Peyer's patch (tissue), 4 donors: ENCODE measurements at places on chromosomes 5 and 9. TPM values are rescaled to one million over a fixed set of nuclear protein-coding genes. Genes with fewer than 3 reads are reported as not detected.

PPP6C gene
- total RNA-seq = 15.5 TPM

PTGS1 gene
- total RNA-seq = 15.9 TPM

NMRK1 gene
- 36.8 TPM for total RNA-seq

SLC1A1 gene
- total RNA-seq = 193 TPM

IFNA13 gene
- not detected for total RNA-seq

DNA sequence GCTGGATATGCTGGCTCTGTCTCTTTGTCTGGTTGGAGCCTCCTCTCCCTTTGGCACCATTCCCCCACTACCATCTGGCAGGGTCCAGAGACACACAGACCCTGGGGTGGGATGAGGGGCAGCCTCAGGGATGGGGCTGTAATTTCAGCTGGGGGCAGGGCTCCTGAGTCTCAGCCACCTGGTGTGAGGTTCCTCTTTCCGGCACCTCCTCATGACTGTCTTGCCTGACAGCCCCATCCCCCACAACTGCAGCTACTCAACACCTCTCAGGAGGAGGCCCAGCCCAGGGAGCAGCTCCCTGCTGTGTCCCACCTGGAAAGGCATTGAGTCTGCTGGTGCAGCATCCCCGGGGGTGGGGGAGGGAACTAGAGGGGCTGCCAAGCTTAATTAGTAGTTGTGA lies 11.7 kb upstream of the RPS14 start:
- DNase-seq = peak; percentile 84

DNA sequence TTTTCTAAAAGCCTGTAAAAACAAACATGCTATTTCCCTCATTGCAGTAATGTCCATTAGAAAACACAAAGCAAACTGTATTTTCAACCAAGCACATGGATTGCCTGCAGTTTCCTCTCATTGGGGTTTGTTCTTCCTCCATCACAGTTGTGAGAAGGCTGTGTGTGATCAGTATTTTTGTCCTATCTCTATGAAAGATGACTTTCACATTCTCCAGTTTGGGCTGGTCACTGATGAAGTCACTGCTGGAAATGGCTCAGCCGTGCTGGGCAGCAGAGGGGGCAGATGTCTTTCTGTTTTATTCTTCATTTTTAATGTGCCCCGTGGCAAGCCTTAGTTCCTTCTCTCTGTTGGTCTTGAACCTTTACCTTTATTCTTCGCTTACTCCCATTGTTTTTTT lies 288.9 kb upstream of the MPDZ start:
- no peak for DNase-seq

DNA sequence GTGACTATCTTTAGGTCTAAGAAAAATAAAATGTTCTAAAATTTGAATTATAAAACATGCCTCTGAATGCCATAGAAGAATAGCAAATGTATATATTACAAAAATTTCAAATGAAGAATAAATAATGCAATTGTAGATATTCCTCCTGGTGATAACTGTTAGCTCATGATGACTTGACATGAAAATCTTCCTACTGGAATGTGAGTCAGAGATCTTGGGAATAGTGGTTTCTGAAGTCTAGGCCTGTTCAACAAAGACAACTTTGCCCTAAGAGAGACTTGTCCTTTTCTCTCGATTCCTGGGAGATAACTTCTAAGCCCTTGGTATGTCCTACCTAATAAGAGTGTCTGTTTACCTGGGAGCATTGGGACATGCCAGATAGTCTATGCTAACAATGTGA lies 746.3 kb upstream of the RIOK2 start:
- DNase-seq = no peak

DNA sequence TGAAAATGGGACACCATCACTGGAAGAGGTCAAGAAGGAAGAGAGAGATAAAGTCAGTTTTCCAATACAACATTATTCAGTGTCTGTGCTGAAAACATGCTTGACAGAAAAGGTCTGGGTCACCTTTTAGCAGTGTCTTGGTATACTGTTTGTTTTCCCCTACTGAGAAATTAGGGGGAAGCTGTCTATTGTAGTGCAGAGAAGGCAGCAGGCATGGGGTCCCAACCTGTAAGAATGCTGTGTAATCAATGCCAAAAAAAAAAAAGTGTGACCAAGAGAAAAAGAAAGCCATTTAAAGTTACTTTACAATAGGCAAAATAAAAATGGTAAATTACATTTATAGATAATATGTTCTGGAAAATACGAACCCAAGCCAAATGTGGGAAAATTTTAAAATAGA lies 139.3 kb downstream of the RAB3C start:
- DNase-seq = no peak

- DNase-seq = no peak
These were observed 150.1 kb upstream of the SLC27A6 start for GRCh38 chr5:128815201-128815600.

GRCh38 chr9:93183663-93184431 lies at the start of gene WNK2:
WNK2 (plus strand) TSS chr9:93184139; CDS start chr9:93184930, 791 bp downstream.
- DNase-seq = no peak

GRCh38 chr5:1511048-1511447 lies 12.7 kb downstream of the LPCAT1 start:
- peak; percentile 30 for DNase-seq

DNA sequence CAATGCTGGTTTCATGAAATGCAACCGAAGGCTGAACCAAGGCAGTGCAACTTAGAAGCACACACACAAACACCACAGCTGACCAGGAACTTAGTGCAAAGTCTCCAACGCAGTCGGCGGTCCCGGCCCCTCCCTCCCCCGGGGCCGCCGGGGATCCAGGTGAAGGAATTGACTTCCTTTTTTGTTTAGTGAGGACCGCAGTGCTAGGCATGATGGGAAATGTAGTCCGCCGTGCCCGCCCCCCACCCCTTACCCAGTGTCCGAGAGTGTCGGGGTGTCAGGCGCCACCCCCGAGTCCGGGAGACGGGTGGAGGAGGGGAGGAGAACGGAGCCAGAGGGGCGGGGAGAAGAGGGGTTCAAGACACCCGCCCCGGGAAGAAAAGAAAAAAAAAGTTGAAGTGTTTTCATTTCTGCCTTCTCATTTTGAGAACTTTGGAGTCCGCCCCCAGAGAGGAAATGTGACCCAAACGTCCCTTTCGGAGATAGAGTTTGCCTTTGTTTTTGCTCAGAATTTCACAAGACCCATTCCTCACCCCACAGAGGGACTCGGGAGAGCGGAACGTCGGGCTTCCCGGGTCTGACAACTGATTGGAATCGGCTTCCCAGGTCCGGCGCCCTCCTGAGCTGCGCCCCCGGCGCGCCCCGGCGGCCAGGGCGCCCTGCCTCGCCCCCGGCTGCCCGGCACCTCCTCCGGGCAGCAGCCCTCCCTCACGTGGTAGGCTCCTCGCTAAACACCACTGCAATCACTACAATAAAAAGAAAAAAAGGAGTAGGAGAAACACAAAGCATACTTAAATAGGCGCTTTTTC lies 2.0 kb downstream of the IER5L start:
- peak; percentile 70 for DNase-seq
